ENCODE measurements at places on chromosomes 16 and 17. TPM values are rescaled to one million over a fixed set of nuclear protein-coding genes. Genes with fewer than 3 reads are reported as not detected.
A peak's percentile ranks its signal among the peaks of the same experiment; 100 is the strongest.

- no peak for DNase-seq
Measured at GRCh38 chr16:77995843-77996455, 26.4 kb upstream of the CLEC3A start.

GRCh38 chr17:57456622-57457021 lies 200.3 kb downstream of the MSI2 start:
- DNase-seq: no peak

- DNase-seq: peak; percentile 58
Measured at GRCh38 chr16:55944377-55944802, 69.2 kb upstream of the CES5A start.

DNA sequence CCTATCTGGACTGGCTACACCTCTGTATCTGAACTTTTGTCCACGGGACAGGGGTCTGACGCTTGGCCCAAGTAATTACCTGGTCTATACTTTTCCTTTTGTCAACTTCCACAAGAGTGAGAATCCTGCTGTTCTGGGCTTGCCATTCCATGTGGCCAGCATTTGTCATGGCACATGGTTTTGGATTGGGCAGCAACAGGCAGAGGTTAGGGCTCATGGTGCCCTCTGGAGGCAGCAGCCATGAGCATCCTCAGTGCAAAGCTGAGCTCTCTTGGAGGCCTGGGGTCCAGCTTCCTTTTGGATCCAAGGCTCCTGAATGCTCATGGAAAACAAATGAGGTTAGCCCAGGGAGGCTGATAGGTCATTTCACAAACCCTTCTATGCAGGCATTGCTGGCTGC lies 7.5 kb upstream of the EDC4 start:
- DNase-seq: no peak

DNA sequence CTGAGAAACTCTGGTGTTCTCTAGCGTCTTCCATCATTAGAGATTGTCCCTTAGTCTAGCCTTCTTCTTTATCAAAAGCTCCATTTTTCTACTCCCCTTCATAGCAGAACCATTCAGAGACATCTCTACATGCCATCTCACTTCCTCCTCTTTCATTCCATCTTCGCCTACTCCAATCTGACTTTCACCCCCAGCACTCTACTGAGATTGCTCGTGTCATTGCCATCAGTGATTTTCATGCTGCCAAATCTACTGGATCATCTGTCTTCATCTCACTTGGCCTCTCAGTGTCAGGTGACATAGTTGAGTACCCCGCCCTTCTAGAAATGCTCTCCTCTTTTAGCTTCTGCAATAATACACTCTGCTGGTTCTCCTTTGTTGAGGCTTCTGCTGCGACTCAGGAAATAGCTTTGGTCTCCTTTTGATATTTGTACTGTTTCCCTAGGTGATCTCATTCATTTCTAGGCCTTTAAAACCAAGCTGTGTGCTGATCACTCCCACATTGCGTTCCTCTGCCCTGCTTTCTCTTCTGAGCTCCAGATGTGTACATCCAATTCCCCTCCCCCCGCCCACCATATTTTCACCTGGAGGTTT lies 119.1 kb downstream of the FTO start:
- no peak for DNase-seq

DNA sequence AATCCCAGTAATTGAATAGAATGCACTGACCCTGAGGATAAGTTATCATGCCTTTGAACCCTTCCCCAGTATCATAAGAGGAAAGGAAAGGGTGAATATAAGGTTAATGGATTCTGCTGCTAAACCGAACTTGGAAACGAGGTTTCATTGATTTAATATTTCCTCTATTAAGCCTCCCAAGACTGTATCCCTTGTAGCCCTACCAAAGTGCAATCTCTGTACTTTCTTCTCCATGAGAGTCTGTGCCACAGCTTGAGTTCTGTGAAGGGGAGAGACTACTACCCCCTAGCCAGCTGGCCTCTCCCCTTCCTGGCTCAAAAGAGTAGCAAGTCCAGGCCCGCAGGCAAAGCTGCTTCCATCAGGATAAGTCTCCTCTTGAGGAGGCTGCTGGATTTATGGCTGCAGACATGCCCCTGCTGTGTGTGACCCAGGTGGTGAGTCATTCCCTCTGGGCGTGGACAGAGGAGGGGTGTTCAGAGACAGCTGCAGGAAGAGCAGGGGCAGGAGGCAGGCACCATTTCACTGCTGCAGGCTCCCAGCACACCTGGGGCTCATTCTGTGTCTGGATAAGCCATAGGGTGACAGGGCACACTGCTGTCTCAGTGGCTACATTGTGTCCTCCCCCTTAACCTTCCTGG lies 58.4 kb downstream of the TOM1L2 start:
- no peak for DNase-seq

DNA sequence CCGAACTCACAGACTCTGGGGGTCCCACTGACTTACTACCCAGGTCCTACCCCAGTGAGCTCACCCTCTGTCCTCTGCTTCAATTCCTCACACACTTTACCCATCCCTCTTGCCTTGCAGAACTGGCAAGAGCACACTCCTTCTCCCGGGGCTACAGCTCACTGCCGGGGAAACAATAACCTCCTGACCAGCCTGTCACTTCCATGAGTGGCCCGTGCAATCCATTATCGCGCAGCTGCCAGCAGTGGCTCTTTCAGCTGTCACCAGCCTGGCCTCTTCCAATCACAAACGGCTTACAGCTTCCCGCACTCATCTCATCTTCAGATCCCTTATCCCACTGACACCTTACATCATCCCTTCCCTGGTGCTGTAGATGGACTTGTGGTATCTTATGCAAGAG lies 79.5 kb downstream of the CPPED1 start:
- no peak for DNase-seq

DNA sequence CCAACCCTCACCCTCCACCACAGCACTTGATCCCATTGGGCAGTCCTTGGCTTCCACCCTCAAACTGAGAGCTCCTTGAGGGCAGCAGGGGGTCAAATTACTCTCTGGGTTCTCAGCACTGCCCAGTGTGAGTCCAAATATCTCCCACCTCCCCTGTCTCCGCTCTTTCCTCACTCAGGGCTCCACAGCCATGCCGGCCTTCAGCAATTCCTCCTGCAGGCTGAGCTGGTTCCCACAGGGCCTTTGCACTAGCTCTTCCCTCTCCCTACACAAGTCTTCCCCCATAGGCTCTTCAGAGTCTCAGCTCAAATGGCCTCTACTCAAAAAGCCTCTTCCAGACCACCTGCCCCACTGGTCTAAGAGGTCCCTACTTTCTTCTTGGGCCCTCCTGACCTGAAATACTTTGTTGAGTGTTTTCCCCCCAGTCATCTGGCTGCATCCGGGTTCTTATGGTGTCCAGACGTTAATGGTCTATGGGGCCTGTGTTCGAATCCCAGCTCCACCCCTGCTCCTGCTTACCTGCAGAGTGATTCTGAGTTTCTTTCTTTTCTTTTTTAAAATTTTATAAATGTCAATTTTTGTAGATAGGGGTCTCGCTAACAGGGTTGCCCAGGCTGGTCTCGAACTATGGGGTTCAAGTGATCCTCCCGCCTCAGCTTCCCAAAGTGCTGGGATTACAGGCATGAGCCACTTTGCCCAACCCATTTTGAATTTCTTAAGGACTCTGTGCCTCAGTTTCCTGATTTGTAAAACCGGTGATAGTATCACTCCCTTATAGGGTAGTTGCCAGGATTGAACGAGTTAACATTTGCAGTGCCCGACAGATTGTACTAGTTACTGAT lies 973 bp upstream of the IL4R start:
- DNase-seq: no peak

GRCh38 chr17:79047291-79047920 lies 23.4 kb downstream of the C1QTNF1 start:
- no peak for DNase-seq

DNA sequence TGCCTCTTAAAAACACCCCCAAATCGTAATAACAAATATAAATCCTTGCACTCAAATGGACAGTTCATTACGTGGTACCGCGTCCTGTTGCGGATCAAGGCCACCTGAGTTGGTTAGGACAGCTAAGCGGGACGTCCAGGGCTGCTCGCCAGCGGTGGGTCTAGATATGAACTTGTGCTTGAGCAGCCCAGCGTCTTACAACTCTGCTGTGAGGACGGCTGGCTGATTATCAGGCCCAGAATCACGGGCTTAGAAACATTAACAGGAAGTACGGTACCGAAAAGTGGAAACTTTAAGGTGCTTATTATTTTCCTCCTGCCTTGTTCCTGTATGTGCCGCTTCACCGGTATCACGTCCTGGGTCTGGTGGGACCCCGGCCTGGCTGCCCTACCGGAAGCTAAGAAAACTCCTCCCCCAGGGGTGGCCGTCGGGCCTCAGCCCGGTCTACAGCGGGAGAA lies 832 bp upstream of the SRRM2 start:
- DNase-seq: peak; percentile 27

DNA sequence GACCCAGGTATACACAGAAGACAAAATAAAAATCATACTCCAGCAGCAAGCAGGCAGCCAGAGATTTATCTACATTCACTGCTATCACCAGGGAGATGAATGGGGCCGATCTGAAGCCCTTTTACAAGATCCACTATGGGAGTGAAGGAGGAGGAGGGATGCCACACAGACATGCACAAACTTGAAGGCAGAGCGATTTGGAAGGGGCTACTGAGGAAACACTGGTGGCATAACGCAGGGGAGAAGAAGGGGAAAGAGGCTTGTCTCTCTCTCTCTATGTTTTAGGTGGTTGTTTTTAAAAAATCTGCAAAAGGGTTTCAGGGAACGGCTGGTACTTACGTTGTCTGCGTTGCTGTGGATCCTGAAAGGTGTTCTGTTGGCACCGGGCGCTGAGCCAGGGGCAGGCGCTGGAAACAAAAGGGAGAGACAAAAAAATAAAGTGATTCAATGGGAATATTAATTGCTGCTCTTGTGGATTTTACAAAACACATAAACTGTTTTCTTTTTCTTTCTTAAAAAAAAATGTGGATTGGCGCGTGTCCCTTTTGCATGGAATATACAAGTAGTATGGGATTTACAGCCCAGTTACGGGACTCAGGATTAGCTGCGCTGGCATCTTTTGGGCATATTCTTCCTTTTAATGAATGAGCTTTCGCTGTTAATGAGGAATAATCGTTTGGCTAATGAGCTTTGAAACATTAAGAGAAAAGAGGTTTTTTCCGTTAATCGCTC lies 255.3 kb upstream of the PMFBP1 start:
- DNase-seq: no peak

- no peak for DNase-seq
Measured at GRCh38 chr16:23257682-23258081, 44.4 kb upstream of the SCNN1B start.

DNA sequence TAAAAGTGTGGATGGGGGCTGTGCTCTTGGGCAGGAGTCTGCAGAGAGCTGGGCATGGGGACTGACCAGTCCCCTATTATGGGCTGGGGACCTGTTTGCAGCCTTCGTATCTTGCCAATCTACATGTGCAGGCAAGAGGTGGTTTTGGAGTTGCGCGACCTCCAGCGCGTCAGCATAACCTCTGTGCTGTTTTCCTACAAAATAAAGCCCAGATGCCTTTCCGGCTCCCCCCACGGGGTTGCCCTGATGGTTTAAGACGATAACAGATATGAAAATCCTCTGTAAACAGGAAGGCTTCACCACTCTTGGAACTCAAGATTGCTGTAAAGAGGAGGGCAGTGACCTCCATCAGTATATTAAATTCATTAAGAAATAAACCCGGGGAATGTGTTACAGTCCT lies 16.5 kb upstream of the SPPL2C start:
- DNase-seq: no peak

GRCh38 chr16:19621445-19621844 lies 65.9 kb downstream of the VPS35L start:
- no peak for DNase-seq

DNA sequence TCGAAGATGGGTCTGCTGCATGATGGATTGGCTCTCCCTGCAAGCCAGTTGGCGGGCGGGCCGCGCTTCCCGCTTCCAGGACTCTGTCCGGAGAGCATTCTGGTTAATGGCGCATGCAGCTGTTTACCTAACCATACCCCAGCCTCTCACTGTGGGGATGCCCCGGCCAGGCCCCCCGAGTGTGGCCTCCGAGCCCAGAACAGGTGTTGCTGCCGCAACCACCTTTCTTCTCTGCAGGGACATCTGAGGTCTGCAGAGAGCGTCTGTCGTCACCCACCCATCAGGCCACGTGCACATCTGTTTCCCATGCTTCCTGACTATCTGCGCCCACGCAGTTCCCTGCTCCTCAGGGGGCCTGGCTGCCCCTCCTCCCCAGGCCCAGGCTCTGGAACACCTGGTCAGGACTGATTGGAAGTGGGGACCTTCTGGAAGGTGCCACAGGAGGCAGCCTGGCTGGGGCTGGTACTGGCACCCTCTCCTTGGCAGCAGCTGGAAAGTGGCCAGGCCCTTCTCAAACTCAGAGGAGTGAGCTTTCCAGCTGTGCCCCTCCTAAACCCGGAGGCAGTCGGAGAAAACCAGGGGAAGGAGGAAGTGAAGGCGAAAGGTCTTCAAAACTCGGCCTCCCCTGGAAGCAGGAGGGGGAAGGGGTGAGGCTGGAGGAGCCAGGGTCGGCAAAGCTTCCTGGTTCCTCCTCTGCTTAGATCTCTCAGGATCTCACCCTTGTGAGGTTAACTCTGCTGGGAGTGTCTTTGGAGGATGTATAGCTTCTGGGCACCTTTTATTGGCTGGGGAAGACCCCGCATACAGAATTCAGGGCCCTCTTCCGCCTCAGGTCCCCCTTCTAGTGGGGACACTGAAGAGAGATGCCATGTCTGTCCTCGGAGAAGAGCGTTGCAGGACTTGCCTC lies 64.5 kb upstream of the CIBAR2 start:
- DNase-seq: no peak

- no peak for DNase-seq
Measured at GRCh38 chr17:13292291-13292690, 274.5 kb upstream of the ELAC2 start.

- DNase-seq: no peak
Measured at GRCh38 chr17:20242271-20242670, 225.1 kb downstream of the LGALS9B start.

GRCh38 chr16:86758932-86759331 lies 180.6 kb downstream of the FOXL1 start:
- DNase-seq: no peak

DNA sequence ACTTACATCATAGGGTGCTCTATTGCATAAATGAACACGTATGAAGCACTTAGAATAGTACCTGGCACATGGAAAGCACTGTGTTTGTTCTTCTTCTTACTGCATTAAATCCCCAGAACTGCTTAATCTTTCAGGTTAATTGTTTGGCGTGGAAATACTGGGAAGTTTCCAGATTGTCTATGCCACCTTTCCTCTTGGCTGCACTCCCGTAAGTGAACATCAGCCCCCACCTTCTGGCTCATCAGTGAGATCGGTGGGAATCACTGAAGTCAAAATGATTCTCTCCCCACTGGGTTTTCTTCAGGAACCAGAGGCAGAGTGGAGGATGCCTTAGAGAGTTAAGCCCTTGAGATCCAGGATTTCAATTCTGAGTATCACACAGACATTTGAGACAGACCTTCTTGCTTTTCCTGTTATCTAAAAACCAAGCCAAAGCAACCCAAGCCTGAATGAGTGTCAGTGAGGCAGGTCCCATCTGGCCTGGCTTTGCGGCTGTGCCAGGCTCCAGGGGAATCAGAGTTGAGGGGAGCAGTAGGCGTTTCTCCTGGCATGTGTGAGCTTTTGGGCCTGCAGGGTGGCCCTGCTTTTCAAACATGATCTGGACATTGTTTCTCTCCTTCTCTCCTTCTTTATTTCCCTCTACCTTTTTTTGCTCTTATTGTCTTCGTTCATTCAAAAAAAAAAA lies 59.1 kb downstream of the OTOA start:
- no peak for DNase-seq

Gene MNT
- 18.5 TPM for polyA plus RNA-seq

Gene ZNF597
- polyA plus RNA-seq: 3.7 TPM

Gene KLHL10
- polyA plus RNA-seq: 0.33 TPM

Gene PLA2G10
- 0.77 TPM for polyA plus RNA-seq

Gene STARD3
- 51.6 TPM for polyA plus RNA-seq

Gene ETV4
- 45.7 TPM for polyA plus RNA-seq

All from renal cortex interstitium (tissue), 15 donors.